ENCODE measurements at places on chromosomes 16 and 17. TPM values are rescaled to one million over a fixed set of nuclear protein-coding genes. Genes with fewer than 3 reads are reported as not detected.

Gene CCL1
- total RNA-seq = not detected

Gene CRYBA1
- not detected for total RNA-seq

Gene TEKT5
- total RNA-seq = not detected

Gene DOC2B
- total RNA-seq = not detected

Gene GSE1
- total RNA-seq = 8.2 TPM

Gene DUS1L
- total RNA-seq = 77.9 TPM

Gene NACA2
- not detected for total RNA-seq

Gene PRSS27
- 0.21 TPM for total RNA-seq

Gene PABPN1L
- total RNA-seq = not detected

Gene KCNJ18
- not detected for total RNA-seq

Gene BRD7
- 71.0 TPM for total RNA-seq

Gene PERCC1
- total RNA-seq = not detected

Gene KRTAP2-3
- 1.8 TPM for total RNA-seq

Gene EZH1
- 11.4 TPM for total RNA-seq

Gene CLEC18A
- 0.11 TPM for total RNA-seq

Gene IGSF6
- 0.03 TPM for total RNA-seq

Gene SLC6A2
- total RNA-seq = not detected

Gene FBXW10B
- 2.3 TPM for total RNA-seq

Gene CDH15
- not detected for total RNA-seq

Gene ABCC6
- total RNA-seq = not detected

Gene ACAP1
- total RNA-seq = 7.6 TPM

Gene HIGD1B
- not detected for total RNA-seq

Gene C17orf113
- total RNA-seq = 0.18 TPM

Gene RNU2-1
- total RNA-seq = not detected

Gene RASD1
- 0.11 TPM for total RNA-seq

Gene PSMC3IP
- total RNA-seq = 20.6 TPM

Gene TBX21
- not detected for total RNA-seq

Gene SLC12A3
- total RNA-seq = not detected

Gene CHMP1A
- 86.2 TPM for total RNA-seq

Gene SLC16A6
- total RNA-seq = not detected

Gene MT1G
- 1.7 TPM for total RNA-seq

Gene C16orf92
- not detected for total RNA-seq

Gene KRTAP4-5
- not detected for total RNA-seq

Gene SLFN14
- total RNA-seq = not detected

Gene LLGL2
- total RNA-seq = 28.2 TPM

Gene MYH8
- not detected for total RNA-seq

All from foreskin keratinocyte (primary cell).